ENCODE measurements at places on chromosomes 3 and 15.

DNA sequence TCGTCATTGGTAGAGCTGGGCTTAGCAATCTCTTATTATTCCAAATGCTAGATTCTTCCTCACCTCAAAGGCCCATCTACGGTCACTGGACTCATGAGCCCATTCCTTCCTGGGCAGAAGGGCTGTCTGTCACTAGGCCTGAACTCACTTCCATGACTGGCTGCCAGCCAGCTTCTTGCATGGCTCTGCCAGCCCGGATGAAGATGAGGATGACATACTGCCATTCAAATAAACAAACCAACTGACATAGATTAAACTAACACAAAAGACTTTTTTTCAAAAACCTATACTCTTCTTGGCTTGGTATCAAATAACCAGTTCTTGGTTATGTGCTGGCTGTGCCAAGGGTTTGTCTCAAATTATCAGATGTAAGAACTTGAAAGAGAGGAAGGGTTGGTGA lies 23.8 kb downstream of the ISL2 start:
- no peak for DNase-seq

DNA sequence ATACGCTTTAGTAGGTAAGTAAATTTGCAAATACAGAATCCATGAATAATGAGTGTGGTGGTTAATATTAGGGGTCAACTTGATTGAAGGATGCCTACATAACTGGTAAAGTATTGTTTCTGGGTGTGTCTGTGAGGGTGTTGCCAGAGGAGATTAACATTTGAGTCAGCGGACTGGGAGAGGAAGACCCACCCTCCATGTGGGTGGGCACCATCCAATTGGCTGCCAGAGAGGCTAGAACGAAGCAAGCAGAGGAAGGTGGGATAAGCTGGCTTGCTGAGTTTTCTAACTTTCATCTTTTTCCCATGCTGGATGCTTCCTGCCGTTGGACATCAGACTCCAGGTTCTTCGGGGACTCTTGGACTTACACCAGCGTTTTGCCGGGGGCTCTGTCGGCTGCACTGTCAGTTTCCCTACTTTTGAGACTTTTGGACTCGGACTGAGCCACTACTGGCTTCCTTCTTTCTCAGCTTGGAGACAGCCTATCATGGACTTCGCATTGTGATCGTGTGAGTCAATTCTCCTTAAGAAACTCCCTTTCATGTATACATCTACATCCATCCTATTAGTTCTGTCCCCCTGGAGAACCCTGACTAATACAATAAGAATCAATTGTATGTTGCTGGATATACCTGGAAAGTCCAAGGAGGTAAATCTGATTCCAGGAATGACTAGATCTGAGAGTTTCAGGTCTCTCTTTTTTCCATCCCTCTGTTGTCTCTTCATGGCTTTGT lies 25.8 kb upstream of the NEDD4 start:
- DNase-seq: no peak

DNA sequence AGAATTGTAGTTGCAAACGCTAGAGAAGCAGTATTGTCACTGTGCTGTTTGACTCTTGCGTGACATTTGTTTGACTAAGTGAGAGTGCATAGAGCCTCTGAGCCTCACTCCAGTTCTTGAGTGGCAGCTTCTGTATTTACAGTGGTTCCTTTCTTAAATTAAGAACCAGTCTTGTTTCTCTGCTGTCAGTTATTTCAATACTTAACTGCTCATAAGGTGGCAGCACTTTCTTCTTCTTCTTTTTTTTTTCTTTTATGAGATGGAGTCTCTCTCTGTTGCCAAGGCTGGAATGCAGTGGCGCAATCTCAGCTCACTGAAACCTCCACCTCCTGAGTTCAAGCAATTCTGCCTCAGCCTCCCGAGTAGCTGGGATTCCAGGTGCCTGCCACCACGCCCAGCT lies 372.1 kb downstream of the LPP start:
- DNase-seq: no peak

GRCh38 chr3:52014613-52015012 lies 18.9 kb upstream of the RPL29 start:
- DNase-seq: no peak

DNA sequence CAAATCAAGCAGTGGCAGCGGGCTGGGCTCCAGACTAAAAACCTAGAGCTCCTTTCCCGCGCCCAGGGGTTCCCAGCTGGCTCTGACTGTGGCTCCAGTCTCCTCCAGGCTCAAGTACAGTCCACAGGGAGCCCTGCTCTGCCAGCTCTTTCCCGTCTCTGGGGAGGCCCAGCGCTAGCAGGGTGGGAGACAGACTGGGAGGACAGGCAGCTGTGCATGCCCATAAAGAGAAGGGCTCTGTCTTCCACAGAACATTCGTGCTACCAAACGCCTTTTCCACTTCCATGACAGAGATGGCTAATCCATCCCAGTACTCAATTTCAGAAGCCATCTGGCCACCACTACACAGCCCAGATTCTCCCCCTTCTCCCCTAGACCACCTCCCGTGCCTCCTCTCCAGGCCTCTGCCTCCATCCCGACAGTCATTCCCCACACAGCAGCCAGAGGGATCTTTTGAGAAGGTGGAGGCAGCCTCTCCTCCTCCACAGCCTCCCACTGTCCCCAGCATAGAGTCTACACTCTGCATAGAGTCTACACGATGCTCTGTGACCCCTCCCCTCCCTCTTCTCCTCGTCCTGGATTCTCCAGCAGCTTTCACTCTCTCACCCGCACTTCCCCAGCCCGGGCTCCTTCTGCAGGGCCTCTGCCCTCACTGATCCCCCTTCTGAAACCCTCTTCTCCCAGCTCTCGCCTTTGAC lies 6.8 kb upstream of the DUSP7 start:
- no peak for DNase-seq

GRCh38 chr3:39592311-39593050 lies 125.0 kb downstream of the MOBP start:
- no peak for DNase-seq

DNA sequence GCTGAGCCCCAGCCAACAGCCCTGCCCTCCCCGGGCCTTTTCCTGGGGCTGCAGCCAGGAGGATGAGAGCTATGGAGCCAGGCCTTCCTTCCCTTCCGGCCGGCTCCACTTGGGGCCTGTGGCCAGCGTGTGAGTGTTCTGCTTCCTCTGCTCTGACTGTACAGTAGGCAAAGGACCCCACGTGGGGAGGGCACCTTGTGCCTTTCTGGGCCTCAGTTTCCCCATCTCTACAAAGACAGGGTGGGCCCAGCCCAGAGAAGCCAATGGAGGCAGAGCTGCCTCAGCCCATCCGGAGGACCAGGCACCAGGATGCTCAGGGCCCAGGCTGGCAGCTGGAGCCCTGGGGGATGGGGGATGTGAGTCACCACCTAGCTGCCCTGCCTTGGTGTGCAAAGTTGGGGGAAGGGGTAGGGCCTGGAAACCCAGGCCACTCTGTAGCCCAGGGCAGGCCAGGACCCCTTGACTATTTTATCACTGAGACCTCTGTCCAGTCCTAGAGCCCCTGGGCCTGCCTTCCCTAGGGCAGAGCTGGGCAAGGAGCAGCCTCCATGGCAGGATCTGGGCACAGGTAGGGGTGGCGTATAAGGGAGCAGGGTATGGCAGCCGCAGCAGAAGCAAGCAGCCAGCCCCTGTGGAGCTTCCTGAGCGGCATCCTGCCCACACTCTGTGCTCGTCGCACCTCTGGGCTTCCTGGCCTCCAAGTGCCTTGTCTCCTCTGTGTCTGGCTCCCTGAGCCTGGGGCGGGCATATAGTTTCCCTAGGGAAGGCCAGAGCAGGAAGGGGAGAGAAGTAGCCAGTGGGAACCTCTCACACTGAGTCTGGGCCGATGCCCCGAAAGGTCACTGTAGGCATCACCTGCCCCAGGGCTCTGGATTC lies 1.8 kb downstream of the PSTPIP1 start:
- no peak for DNase-seq

GRCh38 chr3:27166888-27167287 lies 202.3 kb downstream of the NEK10 start:
- no peak for DNase-seq

DNA sequence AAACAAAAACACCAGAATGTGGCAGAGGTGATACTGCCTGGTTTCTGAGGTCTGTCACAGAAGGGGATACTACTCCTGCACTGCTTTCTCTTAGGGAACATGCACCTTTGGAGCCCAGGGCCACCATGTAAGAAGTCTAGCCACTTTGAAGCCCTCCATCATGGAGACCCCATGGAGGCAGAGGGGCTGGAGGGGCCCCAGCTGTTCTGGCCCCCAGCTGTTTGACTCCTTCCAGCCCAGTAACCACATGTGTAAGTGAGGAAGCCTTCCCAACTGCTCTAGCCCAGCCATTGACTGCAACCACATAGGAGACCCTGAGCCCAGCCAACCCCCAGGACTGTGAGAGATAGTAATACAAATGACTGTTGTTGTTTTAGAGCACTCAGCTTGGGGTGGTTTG lies 9.0 kb upstream of the IGDCC4 start:
- DNase-seq: no peak

- no peak for DNase-seq
These were observed 139.7 kb downstream of the STAG1 start for GRCh38 chr3:136612512-136612911.

DNA sequence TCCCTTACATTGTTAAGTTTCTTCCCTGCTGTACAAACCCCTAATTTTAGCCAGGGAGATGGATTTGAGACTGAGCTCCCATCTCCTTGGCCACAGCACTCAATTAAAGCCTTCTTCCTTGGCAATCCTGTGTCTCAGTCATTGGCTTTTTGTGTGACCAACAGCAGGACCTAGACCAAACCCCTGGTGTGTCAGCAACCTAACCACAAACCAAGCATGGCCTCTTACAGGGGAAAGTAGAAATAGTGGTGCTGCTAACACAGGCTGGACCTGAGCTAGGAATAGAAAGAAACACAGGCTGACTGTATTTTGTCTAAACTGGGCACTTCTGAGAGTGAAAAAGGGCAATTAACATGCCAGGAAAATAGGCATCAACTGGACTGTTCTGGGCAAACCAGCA lies 37.9 kb downstream of the PPCDC start:
- DNase-seq: no peak

GRCh38 chr3:194274424-194275085 lies 76.6 kb downstream of the CPN2 start:
- DNase-seq: no peak

DNA sequence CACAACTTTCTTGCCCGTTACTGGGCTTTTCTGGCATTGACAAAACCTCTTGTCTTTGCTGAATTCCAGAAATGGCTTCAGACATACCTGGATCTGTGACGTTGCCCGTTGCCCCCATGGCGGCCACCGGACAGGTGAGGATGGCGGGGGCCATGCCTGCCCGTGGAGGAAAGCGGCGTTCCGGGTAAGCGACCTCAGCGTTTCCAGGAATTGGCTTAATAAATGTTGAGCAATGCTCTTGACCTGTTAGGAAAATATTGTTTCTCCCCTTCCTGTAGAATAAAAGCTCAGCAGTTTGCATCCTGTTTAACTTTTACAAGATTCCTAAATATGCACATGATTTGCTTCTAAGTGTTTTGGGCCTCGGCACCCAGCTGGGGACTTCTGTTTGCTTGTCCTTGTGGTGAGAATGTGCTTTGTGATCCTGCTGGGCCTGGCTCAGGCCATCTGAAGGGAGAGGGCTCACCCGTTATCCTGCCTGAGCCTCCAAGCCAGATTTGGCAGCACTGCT lies 46.7 kb downstream of the ARNT2 start:
- no peak for DNase-seq

DNA sequence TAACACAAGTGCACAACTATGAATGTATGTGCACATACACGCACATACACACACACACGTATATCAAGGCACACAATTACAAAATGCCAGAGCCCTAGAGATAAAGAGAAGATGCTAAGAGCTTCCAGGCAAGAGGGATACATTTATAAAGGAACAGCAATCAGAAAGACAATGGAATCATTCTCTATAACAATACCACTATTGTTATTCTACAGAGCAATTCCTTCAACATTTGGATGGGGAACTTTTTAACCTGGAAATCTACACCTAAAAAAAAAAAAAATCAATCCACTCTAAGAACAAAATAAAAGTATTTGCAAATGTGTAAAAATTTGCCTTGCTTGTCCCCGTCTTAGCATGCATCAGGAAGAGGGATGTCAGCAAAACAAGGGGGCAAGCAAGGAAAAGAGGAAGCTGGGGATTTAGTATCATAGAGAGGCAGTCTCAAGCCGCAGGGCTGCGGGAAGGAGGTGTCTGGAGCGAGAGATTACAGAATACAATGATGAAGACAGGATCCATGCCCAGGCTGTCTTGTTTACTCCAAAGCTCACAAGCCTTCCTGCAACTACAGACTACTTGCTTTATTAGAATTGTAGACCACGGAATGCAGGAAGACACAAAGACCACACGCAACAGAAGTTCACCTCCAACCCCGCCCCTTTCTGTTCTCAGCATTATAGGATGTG lies 220.2 kb downstream of the NTRK3 start:
- no peak for DNase-seq

GRCh38 chr3:36201546-36201945 lies 178.8 kb upstream of the STAC start:
- DNase-seq: no peak

- no peak for DNase-seq
These were observed 48.9 kb downstream of the TGFBR2 start for GRCh38 chr3:30655187-30655812.

DNA sequence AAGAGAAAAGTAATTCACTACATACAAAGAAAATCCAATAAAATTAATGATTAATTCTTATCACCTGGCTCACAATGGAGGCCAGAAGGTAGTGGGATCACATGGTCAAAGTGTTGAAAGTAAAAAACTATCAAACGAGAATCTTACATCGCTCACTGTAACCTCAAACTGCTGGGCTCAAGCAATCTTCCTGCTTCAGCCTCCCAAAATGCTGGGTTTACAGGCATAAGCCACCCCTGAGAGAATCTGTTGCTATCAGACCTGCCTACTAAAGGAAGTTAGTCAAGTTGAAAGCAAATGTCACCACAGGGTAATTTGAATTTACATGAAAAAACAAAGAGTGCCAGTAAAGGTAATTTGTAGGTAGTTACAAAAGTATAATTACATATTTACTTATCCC lies 103.3 kb downstream of the PCCB start:
- DNase-seq: no peak

- DNase-seq: no peak
These were observed 9.4 kb upstream of the CACNA1D start for GRCh38 chr3:53484984-53485383.

- no peak for DNase-seq
These were observed 51.6 kb upstream of the BLM start for GRCh38 chr15:90665288-90666134.

GRCh38 chr3:134057006-134057653 lies 27.4 kb upstream of the SLCO2A1 start:
- no peak for DNase-seq

GRCh38 chr15:75844629-75845335 lies 1.5 kb downstream of the UBE2Q2 start:
- no peak for DNase-seq

GRCh38 chr15:72116731-72117485 lies 1.0 kb downstream of the MYO9A start:
- no peak for DNase-seq

- DNase-seq: no peak
These were observed 180.1 kb downstream of the ATG7 start for GRCh38 chr3:11452312-11452711.

DNA sequence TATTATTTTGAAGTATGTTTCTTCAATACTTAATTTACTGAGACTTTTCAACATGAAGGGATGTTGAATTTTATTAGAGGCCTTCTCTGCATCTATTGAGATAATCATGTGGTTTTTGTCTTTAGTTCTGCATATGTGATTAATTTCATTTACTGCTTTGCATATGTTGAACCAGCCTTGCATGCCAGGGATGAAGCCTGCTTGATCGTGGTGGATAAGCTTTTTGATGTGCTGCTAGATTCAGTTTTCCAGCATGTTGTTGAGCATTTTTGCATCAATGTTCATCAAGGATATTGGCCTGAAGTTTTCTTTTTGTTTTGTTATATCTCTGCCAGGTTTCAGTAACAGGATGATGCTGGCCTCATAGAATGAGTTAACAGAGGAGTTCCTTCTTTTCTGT lies 134.4 kb downstream of the RSRC1 start:
- no peak for DNase-seq

GRCh38 chr3:150177673-150178381 lies 207.1 kb upstream of the PFN2 start:
- no peak for DNase-seq

Data from NCI-H187 (cell line).